ENCODE measurements at places on chromosomes 7 and 10. TPM values are rescaled to one million over a fixed set of nuclear protein-coding genes. Genes with fewer than 3 reads are reported as not detected.

DNA sequence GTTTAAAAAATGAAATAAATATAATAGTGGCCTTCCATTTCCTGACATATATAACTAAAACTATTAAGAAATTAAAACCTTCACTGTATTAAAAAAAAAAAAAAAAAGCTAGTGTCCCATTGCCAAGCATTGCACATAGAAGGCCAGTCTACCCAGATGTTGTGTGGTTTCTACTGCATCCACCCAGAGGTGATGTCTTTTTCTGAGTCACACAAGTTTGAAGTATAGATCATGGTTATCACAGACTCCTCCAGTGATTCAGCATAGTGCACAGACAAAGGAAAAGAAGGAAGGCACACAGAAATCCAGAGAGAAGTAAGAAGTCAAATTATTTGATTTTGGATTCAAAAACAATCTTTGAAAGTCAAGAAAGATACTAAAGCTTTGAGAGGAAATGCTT is 429.0 kb downstream of the ETV1 start:
- no peaks in the 10 kb centered on the region for H3K27me3 ChIP-seq
- H3K4me3 ChIP-seq: no peak overlapping the region
- H3K4me1 ChIP-seq: no peaks in the 10 kb centered on the region
- no peaks in the 10 kb centered on the region for H3K36me3 ChIP-seq
- no peak for DNase-seq

DNA sequence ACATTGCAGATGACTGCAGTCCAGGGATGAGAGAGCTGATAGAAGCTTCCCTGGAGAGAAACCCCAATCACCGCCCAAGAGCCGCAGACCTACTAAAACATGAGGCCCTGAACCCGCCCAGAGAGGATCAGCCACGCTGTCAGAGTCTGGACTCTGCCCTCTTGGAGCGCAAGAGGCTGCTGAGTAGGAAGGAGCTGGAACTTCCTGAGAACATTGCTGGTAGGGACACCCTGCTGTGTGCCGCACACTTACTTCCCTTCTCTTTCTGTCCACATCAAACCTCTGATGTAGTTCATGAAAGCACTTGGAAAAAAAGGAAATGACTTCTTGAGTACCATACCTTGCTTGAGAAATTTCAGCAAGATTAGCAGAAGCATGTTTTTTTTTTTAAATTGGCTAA is 25.3 kb downstream of the MAP3K8 start:
- H3K27me3 ChIP-seq: no peaks in the 10 kb centered on the region
- H3K4me1 ChIP-seq: peaks cover 52% of the 10 kb centered on the region
- no peak overlapping the region for H3K4me3 ChIP-seq
- H3K27ac ChIP-seq: peak overlapping the region; percentile 31
- H3K36me3 ChIP-seq: peaks cover 59% of the 10 kb centered on the region

GRCh38 chr10:29555746-29556481 is 78.9 kb downstream of the SVIL start:
- DNase-seq: peak; percentile 16
- H3K36me3 ChIP-seq: peaks cover 4% of the 10 kb centered on the region

DNA sequence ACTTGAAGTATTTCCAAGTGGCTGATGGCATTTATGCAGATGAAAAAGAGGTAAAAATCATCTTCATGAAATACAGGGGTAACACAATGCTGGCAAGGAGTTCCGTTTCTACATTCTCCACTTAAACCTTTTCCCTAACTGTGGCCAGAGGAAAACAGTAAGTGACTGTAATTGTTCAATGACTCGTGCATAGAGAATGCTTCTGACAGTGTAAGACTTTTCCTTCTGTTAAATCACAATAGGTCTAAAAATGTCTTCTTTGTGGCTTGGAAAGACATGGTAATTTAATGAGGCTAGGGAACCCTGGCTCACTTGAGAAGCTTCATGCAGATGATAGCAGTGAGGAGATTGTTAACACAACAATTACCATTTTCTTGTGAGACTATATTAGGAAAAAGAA is 50.3 kb upstream of the RSU1 start:
- H3K4me3 ChIP-seq: no peak overlapping the region
- H3K27me3 ChIP-seq: no peaks in the 10 kb centered on the region
- H3K36me3 ChIP-seq: no peaks in the 10 kb centered on the region
- no peak for DNase-seq
- H3K27ac ChIP-seq: no peak overlapping the region

DNA sequence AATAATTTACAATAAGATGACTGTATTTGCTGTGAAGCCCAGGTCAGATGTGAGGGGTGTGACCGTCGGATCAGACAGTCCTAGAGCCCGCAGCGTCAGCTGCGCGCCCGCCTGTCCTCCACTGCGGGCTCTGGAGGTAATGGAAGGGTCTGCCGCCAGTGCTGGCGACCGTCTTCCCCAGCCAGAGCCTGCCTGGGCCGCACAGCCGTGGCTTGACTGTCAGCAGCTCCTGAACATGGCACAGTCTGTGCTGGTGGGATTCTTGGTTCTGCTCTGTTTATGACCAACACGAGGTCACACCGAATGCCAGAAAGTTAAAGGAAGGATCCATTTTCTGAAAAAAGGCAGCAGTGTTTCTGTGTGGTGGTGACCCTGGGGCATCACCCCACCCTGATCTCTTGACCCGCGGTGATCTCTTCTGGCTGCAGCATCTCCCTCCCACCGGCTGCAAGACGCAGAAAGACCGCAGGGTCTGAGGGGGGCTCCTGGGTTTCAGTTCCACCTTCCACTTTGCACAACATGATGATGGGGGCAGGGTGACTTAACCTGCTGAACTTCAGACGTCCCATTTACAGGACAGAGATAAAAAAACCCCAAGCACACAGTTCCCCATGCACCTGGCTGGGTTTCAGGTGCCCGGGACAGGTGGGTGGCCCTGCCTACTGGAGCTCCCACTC is 103.7 kb downstream of the DNAJB6 start:
- no peaks in the 10 kb centered on the region for H3K4me1 ChIP-seq
- no peaks in the 10 kb centered on the region for H3K27me3 ChIP-seq
- no peak overlapping the region for H3K27ac ChIP-seq
- DNase-seq: no peak

DNA sequence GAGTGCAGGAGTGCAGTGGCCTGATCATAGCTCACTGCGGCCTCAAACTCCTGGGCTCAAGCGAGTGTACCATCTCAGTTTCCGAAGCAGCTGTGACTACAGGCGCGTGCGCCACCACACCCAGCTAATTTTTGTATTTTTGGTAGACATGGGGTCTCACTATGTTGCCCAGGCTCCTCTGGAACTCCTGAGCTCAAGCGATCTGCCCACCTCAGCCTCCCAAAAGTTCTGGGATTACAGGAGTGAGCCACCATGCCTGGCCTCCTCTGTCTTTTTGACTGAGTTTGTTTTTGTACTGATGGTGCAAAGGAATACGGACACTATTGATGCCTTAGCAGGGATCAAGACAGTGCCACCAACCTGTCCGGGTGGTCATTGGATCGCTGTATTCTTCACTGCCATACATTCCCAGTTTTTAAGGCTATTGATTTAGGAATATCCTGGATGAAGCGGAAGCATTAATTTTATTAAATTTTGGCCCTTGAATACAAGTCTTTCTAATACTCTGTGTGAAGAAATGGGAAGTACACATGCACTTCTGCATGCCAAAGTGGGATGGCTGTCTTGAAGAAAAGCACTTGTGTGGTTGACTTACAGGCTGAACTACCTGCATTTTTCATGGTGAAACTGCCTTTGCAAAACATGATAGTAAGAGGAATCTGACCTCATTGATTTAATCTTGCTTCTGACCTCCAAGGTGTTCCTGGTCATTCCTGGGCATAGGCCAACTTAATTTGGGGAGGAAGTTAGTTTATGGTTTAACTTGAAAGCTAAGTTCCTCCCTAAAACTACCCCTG is 2.1 kb upstream of the CUL2 start:
- H3K4me1 ChIP-seq: peaks cover 28% of the 10 kb centered on the region
- H3K4me3 ChIP-seq: no peak overlapping the region
- no peaks in the 10 kb centered on the region for H3K27me3 ChIP-seq
- DNase-seq: no peak
- H3K27ac ChIP-seq: no peak overlapping the region
- no peaks in the 10 kb centered on the region for H3K36me3 ChIP-seq

Gene FAM237B
- polyA plus RNA-seq: not detected

- no peak overlapping the region for H3K27ac ChIP-seq
- no peak for DNase-seq
- no peak overlapping the region for H3K4me3 ChIP-seq
- H3K27me3 ChIP-seq: no peaks in the 10 kb centered on the region
Observed at GRCh38 chr7:92748495-92748894, 87.9 kb downstream of the CDK6 start.

GRCh38 chr7:124171068-124171467 is 138.2 kb upstream of the TMEM229A start:
- no peaks in the 10 kb centered on the region for H3K36me3 ChIP-seq
- no peaks in the 10 kb centered on the region for H3K4me1 ChIP-seq
- no peak overlapping the region for H3K27ac ChIP-seq
- no peak overlapping the region for H3K4me3 ChIP-seq

Gene BPGM
- 19.4 TPM for polyA plus RNA-seq

GRCh38 chr10:80996615-80997193 is 459.0 kb downstream of the SH2D4B start:
- H3K36me3 ChIP-seq: no peaks in the 10 kb centered on the region
- H3K27me3 ChIP-seq: no peaks in the 10 kb centered on the region
- no peak overlapping the region for H3K4me3 ChIP-seq

Gene PRSS2
- polyA plus RNA-seq: 51.4 TPM

Gene HABP2
- polyA plus RNA-seq: 5.3 TPM

Gene KAZALD1
- polyA plus RNA-seq: 32.8 TPM

Gene INA
- polyA plus RNA-seq: 1.2 TPM

GRCh38 chr7:25615593-25615992 is 387.3 kb upstream of the NPVF start:
- peaks cover 16% of the 10 kb centered on the region for H3K4me1 ChIP-seq
- H3K36me3 ChIP-seq: no peaks in the 10 kb centered on the region
- no peaks in the 10 kb centered on the region for H3K27me3 ChIP-seq
- no peak overlapping the region for H3K27ac ChIP-seq
- no peak overlapping the region for H3K4me3 ChIP-seq

DNA sequence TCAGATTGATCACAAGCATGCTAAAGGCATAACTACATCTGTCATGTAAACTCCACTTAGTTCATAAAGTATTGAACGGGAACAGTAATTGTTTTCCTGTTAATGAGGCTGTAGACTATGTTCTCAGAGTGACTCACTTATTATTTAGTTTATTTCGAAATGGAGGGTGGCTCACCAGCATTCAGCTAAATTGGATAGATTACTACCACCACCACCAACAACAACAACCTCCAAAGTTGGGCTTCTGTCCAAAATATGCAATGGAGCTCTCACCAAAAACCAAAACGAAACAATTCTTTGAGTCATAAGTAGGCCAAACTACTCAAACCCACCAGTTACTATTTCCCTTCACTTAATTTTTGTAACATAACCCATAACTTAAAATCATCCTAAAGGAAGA is 127.9 kb upstream of the NRBF2 start:
- no peak overlapping the region for H3K27ac ChIP-seq
- H3K4me3 ChIP-seq: no peak overlapping the region
- no peaks in the 10 kb centered on the region for H3K4me1 ChIP-seq
- no peak for DNase-seq

DNA sequence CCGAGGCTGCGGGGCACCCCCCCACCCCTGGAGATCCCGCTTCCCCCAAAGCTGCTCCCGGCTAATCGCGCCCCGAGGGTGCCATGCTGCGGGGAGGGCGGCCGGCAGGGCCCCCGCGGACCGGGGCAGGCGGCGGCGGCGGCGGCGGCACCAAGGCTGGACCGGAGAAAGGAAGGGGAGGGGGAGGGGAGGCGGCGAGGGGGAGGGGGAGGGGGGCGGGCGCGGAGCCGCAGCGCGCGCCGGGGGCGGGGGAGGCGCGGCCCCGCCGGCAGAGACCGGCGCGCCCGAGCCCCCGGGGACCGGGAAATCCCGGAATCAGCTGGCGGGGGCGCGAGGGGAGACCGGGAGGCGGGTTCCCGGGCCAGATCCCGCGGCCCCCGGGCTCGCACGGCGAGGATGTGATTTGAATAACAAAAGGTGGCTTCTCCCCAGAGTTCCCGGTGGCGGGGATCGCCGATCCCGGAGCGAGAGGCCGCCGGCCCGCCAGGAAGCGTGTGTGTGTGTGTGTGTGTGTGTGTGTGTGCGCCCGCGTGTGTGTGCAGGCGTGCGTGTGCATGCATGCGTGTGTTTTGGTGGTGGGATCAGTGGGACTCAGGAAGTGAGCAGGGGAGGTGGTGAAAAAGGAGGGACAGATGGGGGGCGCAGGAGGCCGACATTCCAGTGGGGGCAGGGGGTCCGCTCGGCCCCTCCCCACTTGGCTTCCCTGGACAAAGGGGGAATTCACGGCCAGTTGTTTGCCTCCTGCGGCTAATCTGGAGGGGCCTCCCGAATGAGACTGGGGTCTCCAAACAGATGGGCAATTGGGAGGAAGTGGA is 99.5 kb downstream of the HIP1 start:
- H3K4me3 ChIP-seq: peak overlapping the region; percentile 77
- H3K27me3 ChIP-seq: no peaks in the 10 kb centered on the region
- H3K27ac ChIP-seq: peak overlapping the region; percentile 76

DNA sequence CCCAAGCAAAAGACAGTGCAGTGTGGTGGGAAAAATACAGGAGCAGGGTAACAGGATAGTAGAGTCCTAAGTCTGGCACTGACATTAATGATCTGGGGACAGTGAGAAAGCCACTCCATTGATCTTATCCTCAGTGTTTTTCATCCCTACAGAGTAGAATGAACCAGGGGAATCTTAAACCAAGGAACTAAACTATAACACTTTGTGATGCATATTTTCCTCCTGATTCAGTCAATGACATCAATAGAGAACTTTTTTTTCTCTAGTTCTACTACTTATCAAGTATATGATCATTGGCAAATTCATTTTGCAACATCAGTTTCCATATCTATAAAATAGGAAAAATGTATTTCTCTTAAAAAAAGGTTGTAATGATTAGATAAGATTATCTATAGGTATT is 151.1 kb downstream of the TMEM26 start:
- no peak for DNase-seq
- no peak overlapping the region for H3K27ac ChIP-seq
- H3K4me3 ChIP-seq: no peak overlapping the region
- H3K36me3 ChIP-seq: no peaks in the 10 kb centered on the region
- no peaks in the 10 kb centered on the region for H3K4me1 ChIP-seq

GRCh38 chr10:65548001-65548400 is 1377.8 kb upstream of the LRRTM3 start:
- H3K27me3 ChIP-seq: no peaks in the 10 kb centered on the region
- H3K4me3 ChIP-seq: no peak overlapping the region
- H3K36me3 ChIP-seq: no peaks in the 10 kb centered on the region
- no peaks in the 10 kb centered on the region for H3K4me1 ChIP-seq
- no peak overlapping the region for H3K27ac ChIP-seq
- DNase-seq: no peak

All from stomach (tissue), 19 donors.